ENCODE measurements at places on chromosomes 4 and X.

DNA sequence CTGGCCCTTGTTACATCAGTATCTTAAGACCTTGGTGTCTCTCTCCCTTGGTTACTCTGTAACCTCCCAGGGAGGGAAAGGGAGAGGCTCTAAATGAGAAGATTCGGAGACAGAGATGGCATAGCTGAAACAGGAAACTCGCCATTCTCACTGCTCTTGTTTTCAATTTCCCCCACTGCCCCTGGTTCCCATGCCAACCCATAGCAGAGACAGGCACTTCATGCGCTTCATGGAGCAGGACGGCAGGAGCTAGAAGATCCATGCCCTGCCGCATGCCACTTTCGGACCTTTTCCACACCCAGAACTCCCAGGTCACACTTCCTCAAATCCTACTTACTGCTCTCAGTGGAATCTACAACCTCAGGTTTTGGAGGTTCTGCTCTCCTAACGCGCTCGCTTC, 3.1 kb downstream of the ZMYM3 start:
- DNase-seq: no peak

GRCh38 chrX:129846716-129847115, 3.0 kb upstream of the ZDHHC9 start:
- peak; percentile 24 for DNase-seq

- DNase-seq: no peak
These were observed 232.1 kb downstream of the DCLK2 start for GRCh38 chr4:150310159-150310895.

GRCh38 chr4:82500435-82501153, 61.2 kb downstream of the TMEM150C start:
- DNase-seq: no peak

GRCh38 chrX:1361910-1362309, 25.3 kb downstream of the IL3RA start:
- DNase-seq: no peak

DNA sequence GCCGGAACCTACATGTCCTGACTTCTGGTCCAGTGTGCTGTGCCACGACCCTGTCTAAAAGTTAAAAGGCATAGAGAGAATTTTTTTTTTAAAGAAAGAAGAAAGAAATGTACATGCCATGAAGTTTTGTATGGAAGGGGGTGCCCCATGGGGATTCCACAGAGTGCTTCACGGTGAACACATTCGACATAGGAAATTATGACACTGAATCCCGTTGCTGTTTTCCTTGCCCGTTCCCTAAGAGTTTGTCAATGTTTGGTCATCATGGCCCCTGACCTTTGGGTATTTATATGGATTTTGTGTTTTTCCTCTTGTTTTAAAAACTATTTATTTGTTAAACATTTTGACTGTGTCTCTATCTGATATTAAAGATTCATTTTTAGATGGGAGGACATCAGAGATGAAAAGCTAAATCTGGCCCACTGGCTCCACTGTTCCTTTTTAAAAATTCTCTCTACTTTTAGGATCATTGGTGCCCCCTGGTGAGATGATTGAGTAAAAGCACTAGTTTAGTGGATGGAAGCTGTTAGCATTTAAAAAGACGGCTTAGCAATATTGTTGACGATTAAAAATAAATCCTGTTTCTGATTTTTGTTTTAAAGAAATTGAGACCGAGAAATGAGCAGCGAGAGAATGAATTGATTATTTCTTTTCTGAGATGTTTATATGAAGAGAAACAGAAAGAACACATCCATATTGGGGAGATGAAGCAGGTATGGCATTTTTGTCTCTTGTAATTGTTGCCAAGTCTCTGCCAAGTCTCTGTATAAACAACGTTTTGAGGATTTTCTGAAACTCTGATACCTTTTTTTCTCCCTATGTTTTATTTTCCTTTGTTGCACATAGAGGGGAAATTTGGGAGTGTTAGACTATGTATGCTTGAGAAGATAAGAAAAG, 75.0 kb downstream of the PTTG2 start:
- DNase-seq: no peak

DNA sequence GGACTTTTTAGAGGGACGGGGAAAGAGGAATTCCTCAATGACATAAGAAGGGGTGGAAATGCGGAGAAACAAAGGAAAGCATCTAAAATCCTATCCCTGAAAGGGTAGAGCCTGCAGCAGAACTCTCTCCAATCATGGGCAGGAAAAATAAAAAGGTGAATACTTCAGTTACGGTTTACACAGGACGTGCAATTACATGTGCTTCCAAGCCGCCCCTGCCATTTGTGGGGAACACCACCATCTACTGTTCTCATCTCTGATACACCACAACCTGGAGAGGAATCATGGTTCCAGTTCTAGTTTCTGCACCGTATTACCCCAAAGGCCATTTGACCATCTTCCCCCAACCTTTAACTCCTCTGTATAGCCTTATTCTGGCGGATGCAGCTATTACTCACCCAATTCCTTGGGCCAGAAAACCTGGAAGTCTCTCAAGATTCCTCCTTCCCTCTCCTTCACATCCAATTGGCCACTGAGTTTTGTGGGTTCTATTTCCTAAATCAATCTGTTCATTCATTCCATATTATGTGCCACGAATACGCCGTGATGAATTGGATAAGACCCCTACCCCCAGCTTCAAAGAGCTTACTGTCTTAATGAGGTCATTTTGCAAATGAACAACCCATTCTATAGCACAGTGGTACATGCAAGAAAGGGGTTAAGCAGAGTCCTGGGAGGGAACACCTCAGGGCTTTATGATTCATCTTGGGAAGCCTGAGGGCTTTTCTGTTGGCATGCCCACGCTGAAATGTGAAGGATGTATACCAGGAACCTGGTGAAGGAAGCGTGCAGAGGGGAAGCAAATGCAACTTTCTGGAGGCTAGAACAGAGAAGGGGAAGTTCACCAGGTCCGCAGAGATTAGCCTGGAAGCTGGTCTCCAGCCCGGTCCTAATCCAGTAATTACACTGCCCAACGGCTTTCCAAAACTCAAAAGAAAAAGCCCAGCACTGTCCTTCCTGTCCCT, 1.4 kb upstream of the MSL3 start:
- no peak for DNase-seq

DNA sequence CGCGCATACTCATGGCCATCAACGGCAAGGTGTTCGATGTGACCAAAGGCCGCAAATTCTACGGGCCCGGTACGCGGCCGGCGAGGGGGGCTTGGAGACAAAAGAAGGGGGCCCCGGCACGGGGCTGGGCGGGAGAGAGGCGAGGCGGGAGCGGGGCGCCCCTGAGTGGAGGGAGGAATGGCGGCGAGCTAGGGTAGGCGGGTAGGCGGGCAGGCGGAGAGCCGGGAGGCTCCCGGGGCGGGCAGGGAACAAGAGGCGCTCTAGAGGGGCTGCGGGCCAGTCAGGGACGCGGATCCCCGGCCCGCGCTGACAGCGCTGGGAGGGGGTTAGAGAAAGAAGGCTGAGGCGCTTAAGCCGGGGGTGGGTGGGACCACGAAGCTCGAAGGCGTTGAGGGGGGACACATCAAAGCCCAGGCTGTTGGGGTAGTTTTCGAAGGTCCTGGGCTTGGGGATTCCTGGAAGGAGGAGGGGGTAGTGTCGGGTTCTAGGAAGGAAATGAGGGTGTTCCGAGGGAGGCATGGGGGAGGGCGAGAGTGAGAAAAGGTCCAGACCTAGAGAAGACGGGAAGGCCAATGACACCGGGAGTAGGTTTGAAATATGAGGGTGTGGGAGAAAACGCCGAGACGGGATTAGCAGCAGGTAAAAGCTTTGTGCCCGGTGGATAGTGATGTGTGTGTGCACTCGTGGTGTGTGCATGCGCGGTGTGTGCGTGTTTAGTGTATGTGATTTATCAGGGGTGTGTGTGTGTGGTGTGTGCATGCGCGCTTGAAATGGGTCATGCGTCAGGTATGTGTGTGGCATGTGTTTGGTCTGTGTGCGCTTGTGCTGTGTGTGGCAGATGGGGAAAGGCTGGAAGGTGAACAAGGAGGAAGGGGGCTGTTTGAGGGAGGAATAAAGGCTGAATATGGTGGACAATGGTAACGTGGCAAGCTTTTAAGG, 807 bp downstream of the PGRMC1 start:
- DNase-seq: no peak

- DNase-seq: peak; percentile 10
These were observed 814 bp upstream of the MMAA start for GRCh38 chr4:145618210-145618931.

Data from CD8-positive, alpha-beta T cell (primary cell).